ENCODE measurements at places on chromosomes 6 and 20. TPM values are rescaled to one million over a fixed set of nuclear protein-coding genes. Genes with fewer than 3 reads are reported as not detected.

DNA sequence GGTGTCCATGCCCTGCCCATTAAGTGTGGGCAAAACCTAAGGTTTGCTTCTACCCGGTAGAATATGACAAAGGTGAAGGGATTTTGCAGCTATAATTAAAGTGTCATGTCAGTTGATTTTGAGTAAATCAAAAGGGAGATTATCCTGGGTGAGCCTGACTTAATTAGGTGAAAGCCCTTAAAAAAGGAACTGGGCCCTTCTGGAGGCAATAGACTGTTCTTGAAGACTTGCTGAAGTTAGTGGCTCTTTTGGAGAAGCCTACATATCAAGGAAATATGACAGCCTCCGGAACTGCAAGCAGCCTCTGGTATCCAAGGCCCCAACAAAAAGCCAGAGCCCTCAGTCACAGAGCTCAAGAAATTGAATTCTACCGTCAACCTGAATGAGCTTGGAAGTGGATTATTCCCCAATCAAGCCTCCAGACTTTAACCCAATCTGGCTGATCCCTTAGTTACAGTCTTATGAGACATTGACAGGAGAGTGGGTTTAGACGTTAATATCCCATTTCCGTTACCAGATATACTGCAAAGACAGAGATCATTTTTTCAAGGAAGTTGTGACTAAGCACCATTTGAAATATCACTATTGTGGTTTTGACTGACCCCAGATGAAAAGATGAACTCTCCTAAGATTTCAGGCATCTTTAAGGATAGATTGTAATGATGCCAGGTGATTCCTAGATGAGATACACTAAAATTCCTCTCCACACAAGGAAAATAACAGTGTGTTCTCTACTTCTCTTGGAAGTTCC, 303.4 kb downstream of the PLCB1 start:
- DNase-seq = no peak

DNA sequence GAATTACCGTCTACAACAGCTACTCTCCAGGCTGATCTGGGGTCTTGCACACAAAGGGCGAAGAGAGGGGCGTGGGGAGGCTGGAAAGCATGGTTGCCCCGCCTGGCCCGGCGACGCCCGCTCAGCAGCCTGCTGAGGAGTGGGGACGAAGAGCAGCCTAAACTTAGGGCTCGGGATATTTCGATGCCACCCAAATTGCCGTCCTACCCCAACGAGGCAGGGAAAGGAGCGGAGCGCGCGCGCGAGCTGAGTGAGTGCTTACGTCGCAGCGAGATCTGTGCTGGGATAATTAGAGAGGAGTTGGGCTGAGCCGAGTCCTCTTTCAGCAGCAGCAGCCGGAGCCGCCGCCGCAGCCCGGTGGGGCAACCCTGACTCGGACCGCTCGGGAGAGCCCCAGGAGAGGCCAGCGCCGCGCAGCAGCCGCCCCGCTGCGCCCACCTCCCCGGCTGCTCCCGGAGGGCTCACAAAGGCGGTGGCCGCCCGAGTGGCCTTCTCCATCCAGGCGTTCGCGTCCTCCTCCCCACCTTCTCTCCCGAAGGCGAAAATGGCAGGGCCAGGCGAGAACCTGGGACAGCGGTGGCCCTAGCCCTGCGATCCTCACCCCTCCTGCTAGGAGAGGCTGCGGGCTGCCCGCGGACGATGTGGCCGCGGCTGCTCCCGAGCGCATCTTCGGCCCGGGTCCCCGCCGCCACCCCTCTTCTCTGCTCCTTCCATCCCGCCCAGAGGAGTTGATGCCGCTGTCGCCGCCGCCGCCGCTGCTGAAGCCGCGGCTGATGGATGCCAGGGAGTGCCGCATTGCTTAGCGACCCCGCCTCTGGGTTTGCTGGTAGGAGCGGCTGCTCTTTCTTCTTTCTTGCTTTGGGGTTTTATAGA, at the start of gene CLVS2:
Gene CLVS2, plus strand, starts transcription at position 315 of the 873 bp plus-strand sequence. CDS start 1,543 bp downstream, outside the sequence.
- no peak for DNase-seq

The TRIM31 gene
- not detected for total RNA-seq

DNA sequence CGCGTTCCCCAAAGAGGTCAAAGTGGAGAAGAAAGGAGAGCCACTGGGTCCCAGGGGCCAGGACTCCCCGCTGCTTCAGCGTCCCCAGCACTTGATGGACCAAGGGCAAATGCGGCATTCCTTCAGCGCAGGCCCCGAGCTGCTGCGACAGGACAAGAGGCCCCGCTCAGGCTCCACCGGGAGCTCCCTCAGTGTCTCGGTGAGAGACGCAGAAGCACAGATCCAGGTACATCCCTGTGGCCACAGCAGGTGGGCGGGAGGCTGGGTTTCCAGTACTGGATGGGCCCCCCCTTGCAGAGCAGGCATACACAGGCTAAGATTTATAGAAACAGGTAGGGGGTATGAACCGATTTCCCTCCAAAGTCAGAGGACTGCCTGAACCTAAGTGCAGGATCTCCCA, 42.7 kb upstream of the SMIM28 start:
- no peak for DNase-seq

The PROKR2 gene
- total RNA-seq = not detected

The NOX3 gene
- not detected for total RNA-seq

DNA sequence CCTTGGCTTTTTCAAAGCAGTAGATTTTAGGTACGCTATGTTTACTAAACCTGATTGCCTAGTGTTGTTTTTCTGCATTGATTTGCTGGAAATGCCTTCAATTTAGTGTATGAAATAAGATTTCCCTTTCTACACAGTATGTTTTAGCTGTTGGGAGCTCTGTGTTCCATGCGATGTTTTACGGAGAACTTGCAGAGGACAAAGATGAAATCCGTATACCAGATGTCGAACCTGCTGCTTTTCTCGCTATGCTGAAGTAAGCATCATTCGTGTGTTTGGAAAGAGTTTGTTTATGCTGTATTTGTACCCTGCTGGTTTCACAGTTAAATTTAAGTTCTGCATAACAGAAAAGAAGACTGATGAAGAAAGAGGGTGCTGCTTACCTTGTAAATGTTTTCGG, 1.9 kb downstream of the BTBD3 start:
- DNase-seq = no peak

The ABCC10 gene
- total RNA-seq = 9.0 TPM
